HFF-Myc (cell line): ENCODE measurements at places on chromosomes 3 and 15.

- peak; percentile 12 for DNase-seq
Observed at GRCh38 chr3:107752202-107752990, 229.6 kb downstream of the BBX start.

DNA sequence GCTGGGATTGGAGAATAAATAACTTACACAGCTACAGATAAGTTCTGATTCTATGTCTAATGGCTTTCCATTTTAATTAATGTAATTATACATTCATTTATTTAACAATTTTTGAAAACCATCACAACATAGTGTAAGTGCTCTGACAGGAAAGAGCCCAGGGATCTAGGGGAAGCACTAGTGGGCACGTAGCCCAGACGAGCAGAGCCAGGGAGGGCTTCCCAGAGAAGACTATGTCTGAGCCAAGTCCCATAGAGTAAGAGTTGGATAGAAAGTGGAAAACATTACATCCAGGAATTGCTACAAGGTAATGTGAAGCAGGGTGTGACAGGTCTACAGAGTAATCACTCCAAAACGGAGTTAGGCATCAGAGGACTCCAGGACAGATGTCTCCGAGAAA, 2.9 kb upstream of the HGD start:
- DNase-seq = no peak

DNA sequence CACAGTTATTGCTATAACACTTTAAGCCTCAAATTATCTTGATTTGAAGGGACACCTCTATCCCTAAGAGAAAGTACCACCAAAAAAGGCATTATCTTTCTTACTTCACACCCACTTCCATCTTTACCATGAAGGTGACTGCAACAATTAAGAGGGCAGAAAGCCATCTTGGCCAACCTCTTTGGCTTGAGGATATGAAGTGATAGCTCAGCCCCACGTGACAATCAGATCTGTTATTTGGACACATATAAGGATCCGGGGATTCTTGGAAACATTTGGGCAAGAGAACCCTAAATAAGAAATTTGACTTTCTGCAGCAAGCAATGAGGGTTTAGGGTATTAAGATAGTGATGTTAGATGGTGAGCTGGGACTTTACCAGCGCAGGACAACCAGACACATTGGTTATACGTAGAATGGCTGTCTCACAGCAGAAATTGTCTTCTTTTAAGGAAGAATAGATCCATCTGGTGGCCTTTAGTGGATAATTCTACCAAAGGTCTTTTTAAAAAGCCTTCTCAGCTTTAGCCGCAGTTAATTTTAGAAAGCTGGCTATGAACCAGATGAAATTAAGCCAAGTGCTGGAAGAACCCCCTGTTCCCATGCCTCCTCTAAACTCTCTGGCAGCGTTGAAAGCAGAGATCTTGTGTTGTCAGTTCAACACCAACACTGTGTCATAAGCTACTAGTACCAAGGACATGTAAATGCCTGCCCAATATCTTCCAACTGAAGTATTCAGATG, 12.3 kb downstream of the HCLS1 start:
- no peak for DNase-seq

DNA sequence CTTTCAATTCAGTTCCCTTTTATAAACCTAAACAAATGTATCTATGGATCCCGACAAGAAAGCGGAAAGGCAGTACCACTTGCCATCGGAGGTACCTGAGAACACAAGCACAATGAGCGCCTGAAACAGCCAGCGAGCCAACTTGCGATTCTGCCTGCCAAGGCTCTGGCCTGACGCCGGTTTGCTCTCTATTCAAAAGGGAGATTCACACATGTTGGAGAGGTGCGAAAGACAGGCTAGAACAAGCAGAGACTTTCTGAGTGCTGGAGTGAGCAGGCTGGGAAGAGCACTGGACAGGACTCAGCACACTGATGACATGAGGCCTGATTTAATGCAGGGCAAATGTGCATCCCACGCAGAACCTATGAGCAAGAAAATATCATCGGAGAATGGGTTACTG, 17.7 kb upstream of the PRR23E start:
- no peak for DNase-seq

GRCh38 chr15:52784799-52785671, 5.1 kb downstream of the ONECUT1 start:
- DNase-seq = no peak

DNA sequence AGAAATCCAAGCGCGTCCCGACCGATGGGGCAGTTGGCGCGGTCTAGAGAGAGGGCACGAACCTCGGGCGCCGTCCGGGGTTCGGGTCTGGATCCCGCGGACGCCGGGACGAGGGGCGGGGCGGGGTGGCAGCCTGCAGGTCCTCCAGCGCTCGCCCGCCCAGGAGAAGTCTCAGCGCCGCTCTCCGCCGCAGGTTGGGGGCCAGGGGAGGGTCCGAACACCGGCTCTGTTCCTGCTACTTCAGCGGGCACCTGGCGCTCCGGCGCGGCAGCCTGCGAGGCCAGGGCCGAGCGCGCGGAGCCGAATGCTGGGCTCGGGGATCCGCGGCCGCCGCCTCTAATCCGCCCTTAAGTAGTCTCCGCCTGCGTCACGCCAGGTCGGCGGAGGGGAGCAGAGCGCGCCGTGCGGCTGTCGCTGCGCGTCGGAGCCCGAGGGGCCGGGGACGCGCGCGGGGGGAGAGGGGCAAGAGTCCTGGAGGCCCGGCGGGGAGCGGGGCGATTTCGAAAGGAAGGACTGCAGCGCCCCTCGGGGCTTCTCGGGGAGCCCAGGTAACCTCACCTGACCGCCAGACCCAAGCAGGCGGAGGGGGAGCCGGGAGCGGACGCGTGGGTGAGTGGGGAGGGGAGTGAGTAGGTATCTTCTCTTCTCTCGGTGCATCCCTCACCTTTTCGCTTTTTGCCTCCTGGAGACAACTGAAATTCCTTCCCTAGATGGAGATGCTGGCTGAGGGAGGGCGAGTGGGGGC, at the start of gene GJD2:
Gene GJD2, minus strand, starts transcription at position 325 of the 745 bp plus-strand sequence. CDS start 510 bp downstream, outside the sequence.
- DNase-seq = no peak

DNA sequence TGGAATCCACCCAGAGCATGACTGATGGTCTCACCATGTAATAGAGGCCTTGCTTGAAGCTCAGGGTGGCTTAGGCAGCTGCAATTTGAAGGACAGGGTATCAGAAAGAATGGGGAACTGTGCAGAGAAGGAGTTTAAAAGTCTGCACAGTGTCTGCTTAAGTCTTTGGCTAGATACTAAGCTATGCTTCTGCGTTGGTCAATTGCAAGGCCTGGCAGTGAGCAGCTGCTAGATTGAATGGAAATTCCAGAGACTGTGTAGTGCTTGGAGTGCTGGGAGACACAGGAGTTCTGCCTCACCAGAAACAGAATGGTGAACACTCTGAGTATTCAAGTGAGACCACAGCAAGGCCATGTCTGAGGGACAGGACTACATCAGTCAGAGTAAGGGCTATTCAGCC, 17.3 kb upstream of the ATP10A start:
- no peak for DNase-seq

DNA sequence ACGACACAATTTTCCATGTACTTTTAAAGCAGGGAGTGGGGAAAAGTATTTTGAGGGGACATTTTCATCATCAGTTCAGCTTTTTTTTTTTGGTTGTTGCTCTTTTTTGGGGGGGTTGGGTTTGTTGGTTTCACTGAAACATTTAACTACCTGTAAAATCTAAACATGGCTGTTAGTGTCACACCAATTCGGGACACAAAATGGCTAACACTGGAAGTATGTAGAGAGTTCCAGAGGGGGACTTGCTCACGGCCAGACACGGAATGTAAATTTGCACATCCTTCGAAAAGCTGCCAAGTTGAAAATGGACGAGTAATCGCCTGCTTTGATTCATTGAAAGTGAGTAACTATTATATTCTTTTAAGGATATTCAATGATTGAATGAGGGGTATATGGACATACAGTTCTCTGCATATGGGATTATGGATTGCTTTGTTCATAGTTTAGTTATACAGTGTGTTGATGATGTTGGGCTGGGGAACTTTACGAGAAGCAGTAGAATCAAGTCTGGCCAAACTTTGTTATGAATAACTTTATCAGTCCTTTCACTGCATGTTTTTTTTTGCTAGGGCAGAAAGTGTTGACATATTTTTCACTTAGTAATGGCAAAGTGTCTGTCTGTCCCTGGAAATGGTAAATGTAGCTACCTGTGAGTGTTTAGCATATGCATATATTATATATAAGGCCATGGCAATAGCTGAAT, 31.5 kb downstream of the MBNL1 start:
- DNase-seq = no peak

DNA sequence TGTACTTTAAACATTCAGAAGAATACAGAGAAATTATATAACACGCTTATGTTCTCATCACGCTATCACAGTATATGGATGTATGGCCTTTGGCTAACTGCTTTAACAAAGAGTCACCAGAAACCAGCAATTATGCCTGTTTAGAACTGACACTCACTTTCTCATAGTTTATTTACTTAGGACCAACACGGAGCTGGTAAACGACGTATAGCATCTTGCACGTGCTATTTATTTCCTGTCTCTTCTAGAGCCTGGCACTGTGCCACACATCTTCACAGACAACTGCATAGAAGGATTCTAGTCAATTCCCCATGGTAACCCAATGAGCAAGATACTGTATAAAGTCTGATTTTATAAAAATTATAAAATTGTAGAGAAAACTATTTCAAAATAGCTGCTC, 43.6 kb downstream of the TBC1D2B start:
- DNase-seq = peak; percentile 19

GRCh38 chr15:90868261-90868689, at the start of gene FURIN:
TSS of gene FURIN (plus strand) at chr15:90868588. CDS start at chr15:90875741, 7,153 bp downstream.
- no peak for DNase-seq

DNA sequence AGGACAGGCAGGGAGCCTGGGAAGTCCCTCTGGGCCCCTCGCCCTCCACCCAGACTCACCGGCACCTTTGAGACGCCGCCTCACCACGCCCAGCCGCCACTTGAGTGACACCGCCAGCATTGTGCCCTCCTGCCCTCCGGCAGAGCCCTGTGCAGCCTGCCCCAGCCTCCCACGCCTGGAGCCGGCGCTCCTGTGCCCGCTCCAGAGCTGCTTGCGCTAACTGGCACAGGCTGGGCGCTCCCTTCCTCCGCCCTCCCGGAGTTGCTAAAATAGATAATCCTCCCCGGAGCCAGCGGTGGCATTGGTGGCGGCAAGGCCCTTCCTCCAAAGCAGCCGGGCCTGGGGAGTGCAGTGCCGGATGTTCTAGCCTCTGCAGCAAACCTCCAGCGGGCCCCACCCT, 15.7 kb upstream of the GRIP2 start:
- DNase-seq = no peak

DNA sequence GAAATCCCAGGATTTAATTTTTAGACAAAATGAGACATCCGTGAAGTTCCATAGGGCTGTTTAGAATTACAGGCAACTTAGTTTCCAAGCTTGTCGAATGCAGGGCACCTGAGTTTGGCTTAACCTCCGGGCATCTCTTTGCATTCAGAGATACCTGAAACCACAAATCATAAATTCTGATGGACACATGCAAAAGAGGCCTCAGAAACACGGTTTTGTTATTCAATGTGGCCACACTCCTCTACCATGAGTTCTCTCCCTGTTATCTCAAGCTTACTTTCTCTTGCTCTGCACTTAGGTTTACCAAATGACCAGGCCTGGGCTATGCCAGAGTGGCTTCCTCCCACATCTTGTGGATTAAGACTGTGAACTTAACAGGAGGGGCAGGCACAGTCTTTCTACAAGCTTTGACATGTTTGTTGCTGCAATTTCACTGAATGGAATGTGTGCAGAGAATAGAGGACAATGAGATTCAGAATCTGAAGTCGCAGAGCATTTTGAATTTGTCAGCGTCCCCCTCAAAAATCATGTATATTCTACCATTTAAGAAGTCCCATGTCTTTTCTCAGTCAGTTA, 137.7 kb downstream of the TPRG1 start:
- DNase-seq = no peak

DNA sequence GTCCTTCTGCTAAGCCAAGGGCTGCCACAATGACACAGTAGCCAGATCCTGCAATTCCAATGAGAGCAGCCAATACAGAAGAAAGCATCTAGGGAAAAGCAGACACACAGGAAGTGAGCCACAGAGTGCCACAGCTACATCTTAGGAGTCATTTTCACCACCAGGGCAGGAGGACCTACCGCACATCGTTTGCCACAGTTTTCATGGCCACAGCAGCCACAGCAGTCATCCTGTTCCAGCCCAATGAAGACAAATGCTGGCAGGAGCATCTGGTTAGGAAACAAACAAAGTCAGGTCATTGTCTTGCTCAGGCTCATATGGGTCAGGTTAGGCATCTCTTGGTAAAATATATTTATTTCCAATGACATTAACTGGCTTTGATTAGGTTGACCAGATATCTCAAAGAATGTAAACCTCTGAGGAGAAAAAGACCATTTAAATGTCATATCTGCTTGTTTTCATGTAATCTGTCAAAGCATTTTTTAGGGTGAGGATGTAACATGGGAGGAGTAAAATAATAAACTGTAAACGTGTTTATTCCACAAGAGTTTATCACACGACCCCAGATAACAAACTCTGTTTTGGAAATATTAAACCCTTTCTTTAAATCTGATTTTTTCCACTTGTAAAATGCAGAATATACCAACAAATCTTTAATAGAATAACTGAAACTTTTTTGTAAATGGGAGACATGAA, 1.8 kb downstream of the TM4SF1 start:
- DNase-seq = no peak

DNA sequence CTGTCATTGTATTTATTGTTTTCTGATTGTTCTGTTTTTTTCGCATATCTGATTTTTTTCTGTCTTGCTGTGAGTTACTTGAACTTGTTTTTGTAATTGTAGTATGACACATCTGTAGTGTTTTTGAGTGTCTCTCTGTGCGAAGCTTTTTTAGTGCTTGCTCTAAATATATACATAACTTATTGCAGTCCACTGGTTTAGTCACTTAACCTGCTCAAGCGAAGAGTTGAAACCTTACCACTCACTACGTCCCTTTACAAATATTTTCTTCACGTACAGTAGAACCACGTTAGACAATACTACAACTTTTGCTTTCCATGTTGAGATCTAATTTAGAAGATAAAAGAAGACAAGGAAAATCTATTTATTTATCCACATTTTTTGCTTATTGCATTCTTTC, 713.0 kb upstream of the GRM7 start:
- no peak for DNase-seq

GRCh38 chr3:31289584-31289983, 243.1 kb upstream of the STT3B start:
- DNase-seq = no peak

DNA sequence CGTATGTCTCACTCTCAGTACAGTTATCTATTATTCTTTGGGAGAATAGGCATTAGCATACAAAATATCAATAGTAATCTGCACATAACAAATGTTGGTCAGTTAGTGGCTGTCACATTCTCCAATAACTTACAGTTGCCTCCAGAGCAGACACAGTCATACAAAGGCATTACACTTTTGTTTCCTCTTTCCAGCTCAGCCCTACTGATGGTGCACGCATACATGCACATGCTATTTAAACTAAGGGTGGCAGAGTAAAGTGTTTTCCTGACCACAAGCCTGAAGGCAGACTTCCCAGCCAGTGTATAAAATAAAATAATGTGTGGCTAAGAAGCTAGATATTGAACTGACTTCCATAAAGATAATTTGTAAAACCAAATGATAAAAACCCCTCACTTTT, 47.6 kb downstream of the PHLDB2 start:
- no peak for DNase-seq

DNA sequence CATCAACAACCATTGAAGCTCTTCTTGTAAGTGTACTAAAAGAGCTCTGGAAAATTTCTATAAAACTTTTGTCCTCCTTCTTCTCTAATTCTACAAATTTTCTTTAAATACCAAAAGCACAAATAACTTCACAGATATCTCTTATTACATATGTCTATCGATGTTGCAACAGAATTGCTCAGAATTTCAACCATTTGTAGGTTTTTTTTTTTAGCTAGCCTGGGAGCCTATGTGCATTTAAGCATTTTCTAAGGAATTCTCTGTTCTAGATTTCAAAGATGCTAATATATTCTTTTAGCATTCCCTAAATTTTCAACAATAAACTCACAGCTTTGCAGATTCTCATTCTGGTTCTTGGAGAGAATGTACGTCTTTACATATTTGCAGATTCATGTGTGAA, 774.3 kb upstream of the NR2F2 start:
- no peak for DNase-seq
